ENCODE measurements at places on chromosomes 2 and 18.

DNA sequence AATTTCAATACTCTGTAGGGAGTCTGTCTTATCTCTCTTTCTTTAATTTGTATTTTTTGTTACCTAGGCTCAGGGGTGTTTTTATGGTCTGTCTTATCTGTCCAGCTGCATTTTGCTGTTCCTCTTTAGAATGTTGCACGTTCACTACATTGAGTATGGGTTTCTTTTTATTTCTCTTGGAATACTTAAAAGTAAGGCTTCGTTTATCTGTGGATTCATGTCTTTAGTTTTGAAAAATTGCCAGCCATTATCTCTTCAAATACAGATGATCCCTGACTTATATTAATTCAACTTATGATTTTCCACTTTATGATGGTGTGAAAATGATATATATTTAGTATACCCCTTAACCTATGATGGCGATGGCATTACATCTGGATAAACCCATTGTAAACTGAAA lies 26.9 kb downstream of the CARF start:
- DNase-seq, result no peak

DNA sequence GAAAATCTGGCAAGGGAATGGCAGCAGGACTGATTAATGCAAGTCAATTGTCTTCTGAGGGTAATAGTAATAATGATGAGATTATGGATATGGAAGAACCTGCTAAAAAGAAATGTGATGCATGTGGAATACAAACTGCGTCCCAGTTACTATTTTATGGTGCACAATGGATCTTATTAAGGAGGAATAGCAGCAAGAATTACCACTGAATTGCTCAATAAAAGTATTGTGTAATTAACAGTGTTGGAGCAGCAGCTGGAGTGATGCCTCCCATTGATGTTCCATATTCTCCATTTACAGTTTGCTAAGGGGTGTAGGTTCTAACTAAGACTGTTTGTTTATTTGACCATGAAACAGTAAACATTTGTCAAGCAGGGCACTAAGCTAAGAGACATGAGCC lies 167.9 kb downstream of the HRH4 start:
- no peak for DNase-seq

- no peak for DNase-seq
Observed at GRCh38 chr18:58027341-58027740, 16.7 kb upstream of the NEDD4L start.

DNA sequence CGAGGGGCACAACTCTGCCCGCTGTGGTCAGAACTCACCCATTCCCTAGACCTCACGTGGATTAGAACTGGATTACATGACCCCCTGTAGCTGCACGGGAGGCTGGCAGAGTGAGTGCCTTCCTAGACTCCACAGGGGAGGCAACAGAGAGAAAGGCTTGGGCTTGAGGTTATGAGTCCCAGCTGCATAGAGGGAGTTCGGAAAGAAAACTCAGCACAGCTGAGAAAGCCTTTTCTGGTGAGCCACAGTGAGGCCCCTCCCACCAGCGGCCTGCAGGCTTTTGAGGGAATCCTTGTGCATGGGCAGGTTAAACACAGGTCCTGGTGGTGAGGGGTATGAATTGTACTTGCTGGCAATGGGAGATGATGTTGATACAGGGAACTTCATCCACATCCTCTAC lies 217.3 kb downstream of the FHOD3 start:
- DNase-seq, result no peak

- DNase-seq, result no peak
Observed at GRCh38 chr2:218877891-218878290, 2.8 kb upstream of the WNT10A start.

GRCh38 chr18:37364237-37364636 lies 201.4 kb downstream of the CELF4 start:
- DNase-seq, result no peak

DNA sequence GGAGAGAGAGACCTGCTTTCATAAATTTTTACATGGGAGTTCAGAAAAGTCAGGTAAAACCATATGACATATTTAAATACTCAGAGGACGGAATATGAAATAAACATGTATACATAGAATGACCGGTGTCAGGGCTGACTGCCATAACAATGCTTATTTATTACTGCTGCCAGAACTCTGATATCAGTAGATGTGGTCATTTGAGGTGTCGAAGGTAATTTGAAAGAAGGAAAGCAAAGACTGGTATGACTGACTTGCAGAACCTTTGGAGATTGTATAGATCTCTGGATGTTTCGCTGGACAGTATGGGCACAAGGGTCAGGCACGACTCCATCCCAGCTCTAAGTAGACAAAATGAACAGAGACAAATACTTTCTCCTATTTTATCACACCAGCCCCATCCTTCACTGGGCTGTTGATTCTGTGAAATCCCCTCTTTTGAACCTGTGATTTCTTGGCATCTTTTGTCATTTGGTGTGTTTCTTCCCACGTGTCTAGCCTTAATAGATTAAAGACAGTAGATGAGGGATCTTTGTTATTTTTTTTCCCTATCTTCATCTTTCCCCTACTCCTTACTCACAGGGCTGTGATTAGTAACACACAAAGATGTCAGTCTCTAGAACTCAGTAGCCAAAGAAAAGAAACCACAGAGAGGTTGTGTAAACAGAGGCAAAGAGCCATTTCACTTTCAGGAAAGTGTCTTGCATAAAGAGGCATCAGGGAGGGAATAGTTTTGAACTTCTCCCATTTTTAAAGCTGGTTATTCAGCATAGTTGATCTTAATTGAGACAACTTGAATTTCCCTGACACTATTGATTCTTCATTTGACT lies 61.6 kb downstream of the ICOS start:
- DNase-seq, result no peak

DNA sequence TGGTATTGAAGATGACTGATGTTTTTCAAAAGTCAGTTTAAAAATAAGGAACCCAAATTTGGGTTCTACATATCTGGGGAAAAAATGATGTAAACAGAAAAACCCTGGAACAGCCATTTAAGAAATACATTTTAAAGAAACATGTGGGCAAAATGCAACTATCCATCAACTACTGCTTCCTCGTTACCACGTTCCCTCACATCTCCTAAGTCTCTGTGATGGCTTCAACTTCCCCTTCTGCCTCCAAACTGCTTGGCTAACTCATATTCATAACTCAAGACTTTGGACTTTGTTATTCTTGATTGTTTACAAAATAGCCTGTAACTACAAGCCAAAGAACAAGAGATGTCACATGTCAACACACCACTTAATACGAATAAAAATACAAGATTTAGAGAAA lies 116.3 kb downstream of the DYM start:
- DNase-seq, result no peak

- no peak for DNase-seq
Observed at GRCh38 chr2:42132191-42132965, 36.8 kb upstream of the EML4 start.

DNA sequence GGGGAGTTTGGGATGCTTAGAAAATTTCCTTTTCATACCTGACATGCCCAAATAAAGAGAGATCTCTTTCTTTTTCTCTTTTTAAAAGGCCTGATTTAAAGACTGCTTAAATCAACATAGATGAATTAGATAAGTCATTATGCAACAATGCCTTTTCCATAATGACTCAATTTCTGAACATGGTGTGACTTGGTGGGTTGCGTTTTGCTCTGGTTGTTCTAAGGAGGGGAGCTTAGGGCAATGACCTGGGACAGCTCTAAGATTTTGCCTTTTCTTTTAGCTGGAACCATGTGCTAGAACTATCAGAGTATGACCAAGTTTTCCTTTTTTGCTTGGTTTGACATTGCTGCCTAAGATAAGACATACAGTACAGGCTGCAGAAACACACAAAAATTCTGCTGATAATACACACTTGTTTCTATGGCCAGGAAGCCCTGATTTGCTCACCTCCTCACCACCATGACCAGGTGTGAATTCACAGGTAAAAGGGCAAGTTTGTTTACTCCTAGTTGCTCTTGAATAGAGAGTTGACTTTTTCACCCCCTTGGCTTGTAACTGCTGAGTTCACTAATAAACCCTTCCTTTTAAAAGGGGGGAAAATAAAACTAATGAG lies 58.1 kb upstream of the IL1RL1 start:
- no peak for DNase-seq

GRCh38 chr18:68429841-68430240 lies 285.1 kb downstream of the TMX3 start:
- no peak for DNase-seq

DNA sequence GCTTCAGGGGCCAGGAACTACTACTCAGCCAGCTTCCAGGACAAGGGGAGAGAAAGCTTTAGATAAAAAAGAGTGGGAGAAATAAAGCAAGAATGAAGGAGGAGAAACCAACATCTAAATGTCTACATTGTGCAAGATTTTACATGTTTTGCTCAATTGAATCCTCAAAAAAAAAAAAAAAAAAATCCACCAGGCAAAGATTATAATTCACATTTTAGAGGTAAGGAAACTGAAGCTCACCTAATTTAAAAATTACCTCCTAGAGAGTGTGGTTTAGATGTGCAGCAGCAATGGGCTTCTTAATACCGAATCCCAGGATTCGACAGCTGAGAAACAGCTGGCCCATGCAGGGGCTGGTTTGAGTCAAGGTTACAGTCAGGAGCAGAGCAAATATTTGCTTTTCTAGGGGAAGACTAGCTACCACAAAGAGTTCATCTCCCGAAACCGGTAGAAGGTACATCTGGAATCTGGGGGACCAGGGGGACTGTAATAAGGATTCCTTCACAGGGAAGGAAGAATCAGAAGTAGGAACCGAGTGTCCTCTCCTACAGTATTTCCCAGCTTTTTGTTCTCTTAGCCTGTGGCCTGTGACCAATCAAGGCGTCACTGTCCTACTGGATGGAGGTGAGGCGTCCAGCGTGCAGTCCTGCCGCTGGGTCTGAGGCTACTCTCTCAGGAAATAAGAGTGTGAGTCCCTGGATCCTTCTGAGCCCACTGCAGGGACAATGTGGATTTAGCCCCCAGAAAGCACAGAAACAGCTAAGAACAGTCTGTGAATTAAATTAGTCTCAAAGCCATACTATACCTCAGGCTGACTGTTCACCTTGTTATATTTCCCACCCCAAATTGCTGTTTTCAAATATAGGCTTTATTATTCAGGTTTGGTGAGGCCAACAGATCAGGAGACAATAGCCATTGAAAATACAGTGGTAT lies 42.3 kb downstream of the IL1R2 start:
- no peak for DNase-seq

DNA sequence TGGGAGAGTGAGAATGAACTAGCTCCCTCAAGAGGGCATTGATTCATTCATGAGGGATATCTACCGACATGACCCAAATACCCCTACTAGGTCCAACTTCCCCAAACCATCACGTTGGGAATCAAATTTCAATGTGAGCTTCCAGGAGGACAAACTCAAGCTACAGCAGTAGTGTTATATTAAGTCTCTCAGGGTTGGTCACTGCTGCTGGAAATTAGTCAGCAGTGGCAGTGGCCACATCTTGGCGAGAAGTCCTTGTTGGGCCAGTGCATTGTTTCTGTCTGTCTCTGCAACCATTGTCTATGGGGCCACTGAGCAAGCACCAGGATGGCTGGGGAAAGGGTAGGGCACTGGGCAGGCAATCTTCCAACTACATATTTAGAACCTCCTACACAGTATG lies 47.5 kb downstream of the THUMPD2 start:
- DNase-seq, result no peak

DNA sequence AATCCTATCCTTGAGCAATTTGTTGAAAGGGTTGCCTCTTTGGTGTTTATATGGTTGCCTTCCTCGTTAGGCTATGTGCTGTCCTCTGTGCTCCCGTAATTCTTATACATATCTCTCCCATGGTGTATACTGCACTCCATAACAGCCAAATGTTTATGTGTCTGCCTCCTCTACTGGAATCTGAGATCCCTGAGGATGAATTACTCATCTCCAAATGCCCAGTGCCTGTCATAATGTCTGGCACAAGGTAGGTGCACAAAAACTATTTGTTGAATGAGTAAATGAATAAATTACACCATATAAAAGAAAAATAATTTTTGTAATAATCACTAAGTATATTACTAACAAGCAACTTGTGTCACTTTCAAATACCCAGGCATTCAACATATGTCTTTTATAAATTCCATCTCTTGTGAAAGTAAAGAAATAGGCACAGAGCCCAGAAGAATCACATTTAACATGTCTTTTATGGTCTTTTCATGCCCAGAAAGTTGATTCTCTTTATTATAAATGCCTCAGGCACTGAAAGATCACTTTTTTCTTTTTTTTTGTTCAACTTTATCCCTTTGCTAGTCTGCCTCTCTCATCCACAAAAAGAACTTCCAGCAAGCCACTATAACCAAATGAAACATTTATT lies 164.9 kb downstream of the CCDC148 start:
- DNase-seq, result no peak

DNA sequence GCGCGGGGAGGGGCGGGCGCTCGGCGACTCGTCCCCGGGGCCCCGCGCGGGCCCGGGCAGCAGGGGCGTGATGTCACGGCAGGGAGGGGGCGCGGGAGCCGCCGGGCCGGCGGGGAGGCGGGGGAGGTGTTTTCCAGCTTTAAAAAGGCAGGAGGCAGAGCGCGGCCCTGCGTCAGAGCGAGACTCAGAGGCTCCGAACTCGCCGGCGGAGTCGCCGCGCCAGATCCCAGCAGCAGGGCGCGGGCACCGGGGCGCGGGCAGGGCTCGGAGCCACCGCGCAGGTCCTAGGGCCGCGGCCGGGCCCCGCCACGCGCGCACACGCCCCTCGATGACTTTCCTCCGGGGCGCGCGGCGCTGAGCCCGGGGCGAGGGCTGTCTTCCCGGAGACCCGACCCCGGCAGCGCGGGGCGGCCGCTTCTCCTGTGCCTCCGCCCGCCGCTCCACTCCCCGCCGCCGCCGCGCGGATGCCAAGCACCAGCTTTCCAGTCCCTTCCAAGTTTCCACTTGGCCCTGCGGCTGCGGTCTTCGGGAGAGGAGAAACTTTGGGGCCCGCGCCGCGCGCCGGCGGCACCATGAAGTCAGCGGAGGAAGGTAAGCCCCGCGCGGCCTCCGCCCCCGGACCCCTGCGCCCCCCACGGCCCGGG lies at the start of gene NFATC1:
Gene NFATC1, plus strand, starts transcription at position 170 of the 644 bp plus-strand sequence. Its CDS starts 295 bp downstream, at position 465.
- DNase-seq, result no peak

GRCh38 chr2:192584976-192585375 lies 390.2 kb upstream of the TMEFF2 start:
- no peak for DNase-seq

GRCh38 chr2:30206461-30207430 lies 24.6 kb upstream of the LBH start:
- no peak for DNase-seq

- no peak for DNase-seq
Observed at GRCh38 chr2:206721256-206721920, 3.2 kb upstream of the DYTN start.

All from D721Med (cell line).